ENCODE measurements at places on chromosomes 11 and 22. TPM values are rescaled to one million over a fixed set of nuclear protein-coding genes. Genes with fewer than 3 reads are reported as not detected.

GRCh38 chr22:27509132-27509920 lies 292.2 kb downstream of the MN1 start:
- no peak for DNase-seq

- no peak for DNase-seq
Measured at GRCh38 chr11:91527380-91528030, 697.1 kb upstream of the FAT3 start.

DNA sequence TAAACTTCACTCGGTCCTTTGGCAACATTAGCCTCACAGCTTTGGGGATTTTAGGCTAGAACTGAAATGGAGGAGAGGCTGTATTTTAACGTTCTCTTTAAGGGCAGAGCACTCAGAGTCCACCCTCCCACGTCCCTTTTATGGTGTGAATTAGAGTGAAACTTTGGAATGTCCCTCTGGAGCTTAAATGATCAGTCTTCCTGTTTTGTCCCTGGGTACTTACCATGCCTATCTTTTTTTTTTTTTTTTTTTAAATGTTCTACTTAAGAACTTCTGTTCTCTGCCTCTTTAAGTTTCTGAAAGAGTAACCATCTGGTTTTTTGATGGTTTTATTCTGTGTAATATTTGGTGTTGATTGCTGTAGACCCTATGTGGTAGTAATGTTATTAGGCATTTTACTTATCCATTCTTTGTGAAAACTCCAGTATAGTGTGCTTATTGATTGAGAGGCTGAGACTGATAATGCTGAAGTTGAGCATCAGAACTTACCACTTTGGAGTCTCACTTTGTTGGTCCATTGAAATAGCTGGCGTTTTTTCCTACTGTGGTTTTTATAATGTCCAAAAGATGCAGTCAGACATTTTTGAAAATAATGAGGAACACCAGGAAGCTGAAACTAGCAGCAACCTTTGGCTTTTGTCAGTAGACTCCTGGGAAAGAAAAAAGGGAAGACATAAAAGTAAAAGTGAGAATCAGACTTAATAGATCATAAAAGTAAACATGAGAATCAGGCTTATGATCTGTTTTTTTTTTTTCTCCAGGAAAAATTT lies 11.6 kb downstream of the UVRAG start:
- no peak for DNase-seq

Gene CADM1
- total RNA-seq, result 25.3 TPM

Gene TRPC6
- 0.25 TPM for total RNA-seq

GRCh38 chr22:49294656-49295464 lies 532.8 kb downstream of the BRD1 start:
- no peak for DNase-seq

- no peak for DNase-seq
Measured at GRCh38 chr11:66264914-66265313, 3.5 kb upstream of the RAB1B start.

GRCh38 chr11:68309621-68310185 lies 2.7 kb upstream of the LRP5 start:
- DNase-seq, result no peak

GRCh38 chr11:63042596-63042995 lies 27.0 kb upstream of the SLC22A8 start:
- no peak for DNase-seq

Gene PRODH
- 27.6 TPM for total RNA-seq

DNA sequence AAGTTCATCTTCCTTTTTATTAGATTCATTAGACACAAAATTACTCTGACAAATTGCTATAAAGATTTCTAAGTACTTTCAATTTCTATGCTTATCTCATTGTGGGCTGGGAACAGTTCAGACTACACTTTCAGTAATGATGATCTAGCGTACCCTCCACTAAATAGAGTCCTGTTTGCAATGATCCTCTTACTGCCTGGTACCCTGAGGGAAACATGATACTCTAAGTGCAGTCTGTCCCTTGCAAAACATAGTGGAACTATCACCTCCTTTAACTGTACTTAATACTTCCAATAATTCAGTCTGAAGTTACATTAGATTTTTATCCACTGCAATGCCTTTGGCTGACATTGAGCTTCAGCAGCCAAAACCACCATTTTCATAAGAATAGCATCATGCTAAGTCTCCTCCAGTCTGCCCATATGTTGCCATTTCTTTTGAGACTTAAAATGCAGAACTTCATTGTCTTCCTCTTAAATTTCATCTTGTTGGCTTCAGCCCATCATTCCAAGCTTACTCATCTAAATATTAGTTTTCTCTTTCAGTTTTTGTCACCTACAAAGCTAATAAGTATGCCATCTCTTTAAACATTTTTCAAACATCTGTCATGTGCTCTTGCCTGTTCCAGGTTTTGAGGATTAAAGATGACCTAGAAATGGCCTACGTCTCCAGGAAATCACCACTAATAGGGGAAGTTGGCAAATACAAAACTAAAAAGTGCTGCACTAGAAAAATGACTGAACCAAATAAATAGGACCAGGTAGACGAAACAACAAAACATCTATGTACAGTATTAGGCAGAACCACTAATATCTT lies 55.5 kb downstream of the PAK1 start:
- no peak for DNase-seq

DNA sequence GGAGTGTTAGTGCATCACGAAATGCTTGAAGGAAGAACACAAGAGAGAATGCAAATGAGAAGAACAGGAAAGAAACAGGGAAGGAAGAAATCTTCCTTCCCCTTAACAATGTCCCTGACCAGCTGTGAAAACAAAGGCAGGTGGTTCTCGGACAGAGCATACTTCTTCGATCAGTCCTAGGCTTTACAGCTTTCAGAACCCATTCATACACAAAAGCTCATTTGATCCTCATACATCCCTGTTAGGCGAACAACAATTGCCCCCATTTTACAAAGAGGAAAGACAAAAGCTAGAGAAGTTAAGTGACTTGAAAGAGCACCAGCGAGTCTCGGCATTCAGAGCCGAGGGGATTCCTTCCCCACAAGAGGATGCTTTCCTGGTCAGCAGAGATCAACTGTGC lies 57.2 kb upstream of the LRRC55 start:
- DNase-seq, result no peak

Gene C1QTNF4
- 3.5 TPM for total RNA-seq

DNA sequence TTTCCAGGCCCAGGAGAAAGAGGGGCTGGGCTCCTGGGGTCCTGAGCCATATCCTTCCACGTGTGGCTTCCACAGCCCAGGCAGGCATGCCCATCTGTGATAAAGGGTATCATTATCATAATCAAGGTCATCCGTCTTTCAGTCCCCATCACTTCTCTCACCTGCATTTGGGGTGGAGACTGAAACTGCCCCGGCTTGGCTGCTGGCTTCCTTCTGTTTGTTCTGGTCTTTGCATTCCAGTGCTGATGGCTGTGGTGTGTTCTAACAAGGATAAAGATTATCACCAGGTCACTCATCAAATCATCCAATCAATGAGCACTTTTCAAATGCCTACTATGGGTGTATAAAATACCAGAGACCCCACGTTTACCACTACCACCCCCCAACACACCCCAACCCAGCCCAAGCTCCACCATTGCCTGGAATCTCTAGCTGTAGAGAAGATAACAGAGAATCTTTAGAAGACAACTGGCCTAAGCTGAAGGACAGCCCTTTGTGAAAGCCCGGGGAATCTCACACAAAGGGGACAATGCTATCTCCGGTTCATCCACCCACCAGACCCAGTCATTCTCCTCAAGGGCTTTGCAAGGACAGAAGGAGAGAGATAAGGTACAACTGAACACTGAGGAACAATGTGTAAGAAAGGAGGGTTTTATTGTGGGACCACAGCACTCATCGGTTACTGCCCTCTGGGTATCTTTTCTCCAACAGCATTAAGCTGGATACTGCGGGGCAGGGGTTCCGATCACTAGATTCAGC lies 54.9 kb downstream of the AHNAK start:
- no peak for DNase-seq

DNA sequence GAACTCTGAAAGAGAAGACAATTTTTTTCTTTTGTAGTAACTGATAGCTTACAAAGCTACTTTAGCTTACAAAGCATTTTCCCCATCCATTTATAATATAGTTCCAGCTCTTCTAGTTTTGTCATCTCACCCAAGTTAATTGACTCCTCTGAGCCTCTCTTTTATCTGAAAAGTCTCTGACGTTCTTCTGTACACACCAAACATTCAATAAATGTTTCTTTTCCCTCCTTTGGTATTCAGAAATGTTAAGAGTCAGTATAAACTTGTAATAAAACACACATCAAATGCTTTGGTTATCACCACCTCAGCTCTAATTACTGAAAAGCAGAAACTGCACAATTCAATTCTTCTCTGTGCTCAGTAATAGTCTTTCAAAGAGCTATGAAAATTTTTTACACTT lies 5.9 kb downstream of the CCDC90B start:
- DNase-seq, result no peak

GRCh38 chr22:45784357-45785277 lies 113.0 kb downstream of the ATXN10 start:
- no peak for DNase-seq

DNA sequence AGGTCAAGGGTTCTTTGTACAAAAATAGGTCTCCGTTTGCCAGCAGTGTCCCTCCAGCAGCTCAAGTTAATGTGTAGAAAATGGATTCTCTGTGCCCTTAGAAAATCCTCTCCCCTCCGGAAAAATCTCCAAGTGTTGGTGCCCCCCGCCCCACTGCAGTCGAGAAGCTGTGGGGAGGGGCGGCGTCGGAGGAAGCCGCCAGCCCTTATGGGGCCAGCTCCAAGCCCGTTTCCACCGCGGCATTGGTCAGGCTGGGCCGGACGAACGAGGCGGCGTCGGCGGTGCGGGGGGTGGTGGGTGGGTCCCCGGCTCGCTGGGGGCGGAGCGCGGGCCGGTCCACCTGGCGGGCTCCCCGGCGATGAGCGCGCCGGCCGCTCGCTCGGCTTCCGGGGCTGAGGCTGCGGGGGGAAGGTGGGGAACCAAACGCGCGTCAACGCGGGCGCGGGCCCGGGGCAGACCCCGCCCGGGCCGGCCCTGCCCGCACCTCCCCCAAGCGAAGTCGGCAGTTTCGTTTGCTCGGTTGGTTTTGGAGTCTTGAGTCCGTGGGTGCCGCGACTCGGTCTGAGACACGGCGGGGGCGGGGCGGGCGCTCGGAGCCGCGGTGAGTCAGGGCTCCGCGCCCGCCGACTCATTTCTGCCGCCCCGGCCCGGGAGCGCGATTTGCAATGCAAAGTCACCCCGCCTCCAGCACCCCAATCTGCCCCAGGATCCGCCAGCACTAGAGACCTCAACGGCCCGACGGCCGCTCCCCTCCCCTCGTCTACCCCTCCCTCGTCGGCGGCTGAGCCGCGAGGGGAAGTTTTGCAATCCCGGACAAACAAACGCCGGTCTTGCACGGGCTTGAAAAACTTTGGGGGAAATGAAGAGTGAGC lies 1.4 kb downstream of the ASCL2 start:
- DNase-seq, result no peak

Data from H1 (cell line).